ENCODE measurements at places on chromosomes 5 and 9.

DNA sequence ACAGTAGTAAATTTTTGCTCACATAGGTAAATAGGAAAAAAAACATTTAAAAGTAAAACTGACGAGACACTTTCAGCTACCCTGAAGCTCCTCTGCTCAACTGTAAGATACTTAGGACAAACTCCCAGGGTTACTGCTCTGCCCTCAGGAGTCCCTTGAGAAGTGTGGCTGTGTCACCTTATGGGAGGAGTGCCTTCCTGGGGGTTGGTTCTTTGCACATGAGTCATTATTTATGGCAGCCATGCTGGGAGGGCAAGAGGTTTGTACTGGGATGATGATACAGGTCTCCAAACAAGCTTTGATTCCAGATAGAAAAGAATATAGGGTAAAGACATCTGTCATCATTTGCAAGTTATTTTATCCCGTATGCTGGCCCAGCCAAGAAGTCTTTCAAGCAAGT, 45.9 kb downstream of the TTC1 start:
- DNase-seq: peak; percentile 14

- no peak for DNase-seq
These were observed 470 bp downstream of the HBEGF start for GRCh38 chr5:140345919-140346347.

GRCh38 chr5:169268019-169268418, 32.9 kb downstream of the SLIT3 start:
- no peak for DNase-seq

DNA sequence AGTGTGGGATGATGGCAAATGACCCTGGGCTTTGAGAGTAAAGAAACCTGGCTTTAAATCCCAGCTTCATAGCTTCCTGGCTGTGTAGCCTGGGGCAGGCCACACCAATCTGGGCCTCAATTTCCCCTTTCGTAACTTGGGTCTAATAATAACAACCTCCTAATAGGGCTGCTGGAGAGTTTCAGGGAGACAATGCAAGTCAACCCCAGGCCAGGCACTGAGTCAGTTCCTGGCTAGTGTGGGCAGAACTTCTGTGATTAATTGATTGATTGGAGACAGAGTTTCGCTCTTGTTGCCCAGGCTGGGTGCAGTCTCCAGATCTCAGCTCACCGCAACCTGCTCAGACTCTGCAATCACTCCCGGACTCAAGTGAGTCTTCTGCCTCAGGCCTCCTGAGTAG, 3.3 kb upstream of the SH2D3C start:
- no peak for DNase-seq

GRCh38 chr9:114820776-114821501, 15.1 kb upstream of the TNFSF15 start:
- DNase-seq: no peak

GRCh38 chr5:66880401-66880800, 284.2 kb downstream of the MAST4 start:
- DNase-seq: no peak

GRCh38 chr9:94479757-94480156, 75.1 kb upstream of the PCAT7 start:
- DNase-seq: no peak

- no peak for DNase-seq
These were observed 285.9 kb downstream of the ARL15 start for GRCh38 chr5:54024466-54024865.

DNA sequence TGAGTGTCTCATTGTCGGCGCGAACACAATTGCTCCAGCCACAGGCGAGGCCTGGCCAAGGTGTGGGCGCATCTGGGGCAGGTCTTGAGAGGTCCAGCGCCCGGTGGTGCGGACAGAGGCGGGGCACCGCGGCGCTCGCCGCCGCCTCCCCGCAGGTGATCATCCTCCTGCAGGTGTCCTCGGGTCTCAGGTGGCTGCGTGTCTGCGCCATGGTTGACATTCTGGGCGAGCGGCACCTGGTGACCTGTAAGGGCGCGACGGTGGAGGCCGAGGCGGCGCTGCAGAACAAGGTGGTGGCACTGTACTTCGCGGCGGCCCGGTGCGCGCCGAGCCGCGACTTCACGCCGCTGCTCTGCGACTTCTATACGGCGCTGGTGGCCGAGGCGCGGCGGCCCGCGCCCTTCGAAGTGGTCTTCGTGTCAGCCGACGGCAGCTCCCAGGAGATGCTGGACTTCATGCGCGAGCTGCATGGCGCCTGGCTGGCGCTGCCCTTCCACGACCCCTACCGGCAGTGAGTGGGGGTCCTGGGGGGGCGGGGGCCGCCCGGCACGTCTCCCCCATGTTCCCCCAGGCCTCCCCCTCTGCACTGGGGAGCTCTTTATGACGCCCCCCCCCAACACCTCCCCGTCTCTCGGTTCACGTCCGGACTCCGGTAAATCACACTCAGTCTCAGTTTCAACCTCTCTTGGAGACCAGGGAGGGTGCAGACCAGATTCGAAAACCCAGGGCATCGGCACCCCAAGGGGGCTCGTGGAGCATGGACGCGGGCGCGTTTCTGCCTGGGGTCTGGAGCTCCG, 446 bp downstream of the NXNL2 start:
- DNase-seq: no peak

- no peak for DNase-seq
These were observed 107.0 kb upstream of the SMIM23 start for GRCh38 chr5:171678646-171679045.

DNA sequence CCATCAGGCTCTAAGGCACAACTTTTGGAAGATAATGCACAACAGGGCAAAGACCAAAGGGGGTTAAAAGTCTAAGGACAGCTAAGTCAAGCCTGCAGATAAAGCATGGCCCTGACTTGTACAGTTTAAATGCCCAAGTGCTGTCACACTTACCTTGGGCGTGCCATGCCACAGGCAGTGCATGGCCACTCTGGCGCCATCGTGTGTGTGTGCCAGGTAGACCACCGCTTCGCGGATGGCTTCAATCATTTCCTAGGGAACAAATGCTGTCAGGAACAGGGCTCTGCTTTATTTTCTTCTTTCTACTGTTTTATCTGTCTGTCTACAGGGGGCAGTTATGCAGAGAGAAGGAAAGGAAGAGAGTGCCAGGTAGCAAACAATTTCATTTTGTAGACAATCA, 19.3 kb downstream of the PUM3 start:
- DNase-seq: peak; percentile 7

DNA sequence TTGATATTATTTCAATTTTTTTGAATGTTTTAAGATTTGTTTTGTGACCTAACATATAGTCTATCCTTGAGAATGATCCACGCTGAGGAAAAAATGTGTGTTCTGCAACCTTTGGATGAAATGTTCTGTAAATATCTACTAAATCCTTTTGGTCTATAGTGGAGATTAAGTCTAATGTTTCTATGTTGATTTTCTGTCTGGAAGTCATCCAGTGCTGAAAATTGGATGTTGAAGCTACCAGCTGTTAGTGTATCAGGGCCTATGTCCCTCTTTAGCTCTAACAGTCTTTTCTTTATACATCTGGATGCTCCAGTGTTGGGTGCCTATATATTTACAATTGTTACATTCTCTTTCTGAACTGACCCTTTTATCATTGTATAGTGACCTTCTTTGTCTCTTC, 422.3 kb downstream of the TMEM232 start:
- DNase-seq: no peak

GRCh38 chr5:143525176-143525575, 121.7 kb upstream of the NR3C1 start:
- no peak for DNase-seq

DNA sequence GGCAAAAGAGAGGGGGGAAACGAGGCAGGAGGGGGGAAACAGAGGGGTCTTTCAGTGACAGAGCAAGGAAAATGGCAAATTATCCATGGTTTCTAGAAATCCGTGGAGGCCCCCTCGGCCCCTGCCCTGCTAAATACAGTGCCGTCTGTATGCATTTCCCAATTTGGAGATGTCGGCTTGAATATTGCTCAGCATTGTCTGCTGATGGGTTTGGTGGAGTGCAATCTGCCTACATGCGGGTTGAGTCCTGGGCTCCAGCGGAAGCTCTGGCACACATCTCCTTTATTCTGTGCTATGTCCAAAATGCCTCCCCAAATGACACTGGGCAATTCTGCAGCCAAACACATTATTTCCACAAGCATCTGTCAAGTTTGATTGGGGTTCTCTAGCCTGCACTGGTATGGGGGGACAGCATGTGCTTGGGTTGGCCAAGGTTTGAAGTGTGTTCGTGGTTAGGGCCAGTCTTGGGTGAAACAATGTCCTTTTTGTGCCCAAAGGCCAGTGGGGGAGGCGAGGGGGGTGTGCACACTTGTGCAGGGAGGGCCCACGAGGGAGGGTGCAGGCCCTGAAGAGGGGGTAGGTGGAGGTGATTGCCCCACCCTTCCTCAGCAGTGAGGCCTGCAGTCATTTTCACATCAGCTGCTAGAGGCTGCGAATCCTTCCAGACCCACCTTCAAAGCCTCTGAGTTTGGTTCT, 6.2 kb upstream of the NEUROG1 start:
- DNase-seq: no peak

DNA sequence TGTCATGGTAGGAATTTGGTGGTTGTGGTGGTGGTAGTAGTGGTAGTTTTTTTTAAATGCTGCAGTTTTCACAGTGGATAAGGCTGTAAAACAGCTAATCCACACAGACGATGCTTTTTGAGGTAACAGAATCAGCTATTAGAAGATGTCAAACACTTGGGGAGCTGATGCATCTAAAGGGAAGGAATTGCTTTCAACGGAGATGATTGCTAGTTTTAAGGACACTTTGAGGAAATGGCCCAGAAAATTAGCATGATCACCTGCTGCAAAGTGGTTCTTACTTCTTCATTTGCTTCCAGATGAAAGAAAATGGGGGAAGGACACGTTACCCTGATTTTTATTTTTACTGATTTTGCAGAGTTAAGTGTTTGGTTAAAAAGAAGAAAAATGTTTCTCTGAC, 178.2 kb upstream of the ATP10B start:
- DNase-seq: no peak

DNA sequence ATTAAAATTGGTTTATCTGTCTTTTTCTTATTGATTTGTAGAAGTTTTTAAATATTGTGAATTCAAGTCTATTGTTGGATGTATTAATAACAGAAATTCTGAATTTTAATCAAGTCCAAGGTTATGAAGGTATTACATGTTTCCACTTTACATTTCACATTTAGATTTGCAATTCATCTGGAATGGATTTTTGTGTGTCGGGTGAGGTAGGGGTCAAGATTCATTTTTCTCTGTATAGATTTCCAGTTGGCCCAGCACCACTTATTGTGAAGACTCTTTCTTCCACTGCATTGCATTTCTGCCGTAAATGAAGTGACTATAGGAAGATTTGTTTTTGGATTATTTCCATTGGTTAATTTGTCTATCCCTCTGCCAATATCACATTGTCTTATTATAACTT, 35.5 kb upstream of the DMRT2 start:
- DNase-seq: no peak

DNA sequence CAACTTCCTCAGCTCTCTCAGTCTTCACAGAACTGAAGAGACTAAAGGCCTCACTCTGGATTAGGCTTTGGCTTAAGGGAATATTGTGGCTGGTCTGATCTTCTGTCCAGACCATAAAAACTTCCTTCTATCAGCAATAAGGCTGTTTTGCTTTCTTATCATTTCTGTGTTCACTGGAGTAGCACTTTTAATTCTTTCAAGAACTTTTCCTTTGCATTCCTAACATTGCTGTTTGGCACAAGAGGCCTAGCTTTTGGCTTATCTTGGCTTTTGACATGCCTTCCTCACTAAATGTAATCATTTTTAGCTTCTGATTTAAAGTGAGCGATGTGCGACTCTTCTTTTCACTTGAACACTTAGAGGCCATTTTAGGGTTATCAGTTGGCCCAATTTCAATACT, 88.7 kb upstream of the ACOT12 start:
- DNase-seq: no peak

- DNase-seq: no peak
These were observed 11.0 kb upstream of the AHRR start for GRCh38 chr5:310516-310915.

- DNase-seq: no peak
These were observed 298.5 kb downstream of the MAST4 start for GRCh38 chr5:66894480-66895240.

GRCh38 chr5:150300496-150301169, 2.1 kb downstream of the ARSI start:
- no peak for DNase-seq

DNA sequence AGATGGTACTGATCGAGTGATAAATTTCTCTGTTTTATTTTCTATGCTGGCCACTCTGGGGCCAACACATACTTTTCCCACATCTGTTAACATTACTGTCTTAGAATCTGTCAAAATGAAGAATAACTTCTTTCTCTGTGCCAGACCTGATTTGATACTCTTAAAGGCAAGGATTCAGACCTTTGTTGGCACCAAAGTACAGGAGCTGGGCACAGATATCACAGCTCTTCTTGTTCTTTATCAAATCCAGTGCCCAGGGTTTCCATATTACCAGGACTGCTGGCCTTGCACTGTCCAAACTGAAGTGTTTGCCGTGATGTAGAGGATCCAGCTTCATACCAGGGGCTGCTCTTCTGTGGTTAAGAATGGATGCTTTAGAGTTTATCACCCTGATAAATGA, 20.9 kb downstream of the ZNF474 start:
- DNase-seq: no peak

GRCh38 chr5:72841756-72842535, 25.5 kb downstream of the TNPO1 start:
- DNase-seq: no peak

DNA sequence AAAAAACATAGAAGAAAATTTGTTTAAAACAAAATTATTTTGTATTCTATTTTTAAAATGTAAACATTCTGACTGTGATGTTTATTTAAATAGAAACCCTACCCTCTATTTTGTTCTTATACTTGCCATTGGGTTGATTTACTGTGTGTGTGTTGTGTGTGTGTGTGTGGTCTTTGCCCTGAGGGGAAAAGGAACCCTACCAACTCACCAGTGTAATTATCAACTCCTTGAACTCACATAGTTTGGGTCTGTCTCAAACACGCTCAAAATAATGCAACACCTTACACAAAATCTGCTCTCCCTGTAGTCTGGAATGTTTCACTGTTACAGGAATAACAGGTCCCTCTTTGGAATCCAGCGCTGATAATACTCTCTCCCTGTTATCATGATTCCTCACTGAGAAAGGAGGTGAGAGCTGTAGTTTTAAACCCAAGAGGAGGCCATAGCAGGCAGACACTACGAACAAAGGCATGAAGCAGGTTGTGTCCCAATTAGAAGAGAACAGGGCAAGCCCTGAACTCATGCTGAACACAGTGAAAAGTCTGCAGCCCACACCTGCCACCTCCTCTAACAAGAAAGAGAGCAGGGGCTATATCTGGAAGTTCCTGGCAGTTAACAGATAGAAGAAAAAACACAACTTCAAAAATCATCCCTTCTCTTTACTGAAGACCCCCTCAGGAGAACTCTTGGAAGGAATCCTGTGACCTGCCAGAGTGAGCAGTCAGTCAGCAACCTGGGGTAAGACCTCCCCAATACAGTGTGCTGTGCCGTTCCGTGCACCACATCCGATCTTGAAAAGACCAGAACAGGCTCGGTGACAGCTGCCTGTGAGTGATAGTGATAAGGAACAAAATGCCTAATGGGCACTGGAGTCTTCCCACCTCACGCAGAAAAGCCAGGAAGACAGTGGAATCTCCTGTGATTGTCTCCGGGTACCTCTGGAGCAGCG, 608.1 kb upstream of the ADAMTS16 start:
- no peak for DNase-seq

All from H4 (cell line).